ENCODE measurements at places on chromosomes 1 and 21.

GRCh38 chr1:15915991-15916390, 59.9 kb downstream of the ZBTB17 start:
- peak; percentile 8 for DNase-seq

- DNase-seq = no peak
Measured at GRCh38 chr1:190957565-190957964, 479.9 kb upstream of the BRINP3 start.

- no peak for DNase-seq
Measured at GRCh38 chr1:160209321-160210046, 4.3 kb downstream of the PEA15 start.

DNA sequence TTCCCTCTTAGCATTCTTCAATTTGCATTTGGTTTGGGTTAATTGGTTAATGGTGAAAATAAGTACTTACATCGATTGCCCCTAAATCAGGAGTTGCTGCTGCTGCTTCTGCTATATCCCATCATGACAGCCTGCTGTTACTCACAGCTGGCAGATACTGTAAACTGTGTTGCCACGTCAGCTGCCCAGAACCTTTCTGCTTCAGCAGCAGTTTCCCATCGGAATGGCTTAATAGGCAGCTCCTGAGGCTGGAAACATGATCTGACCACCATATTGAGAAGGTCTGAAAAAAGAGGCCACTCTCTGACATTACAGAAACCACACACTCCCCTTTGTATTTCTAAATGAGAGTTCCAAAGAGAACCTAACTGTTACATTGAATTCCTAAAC, 14.3 kb upstream of the SEC16B start:
- no peak for DNase-seq

GRCh38 chr1:113058941-113059706, 13.9 kb upstream of the LRIG2 start:
- DNase-seq = no peak
